ENCODE measurements at places on chromosomes 2 and 18.

DNA sequence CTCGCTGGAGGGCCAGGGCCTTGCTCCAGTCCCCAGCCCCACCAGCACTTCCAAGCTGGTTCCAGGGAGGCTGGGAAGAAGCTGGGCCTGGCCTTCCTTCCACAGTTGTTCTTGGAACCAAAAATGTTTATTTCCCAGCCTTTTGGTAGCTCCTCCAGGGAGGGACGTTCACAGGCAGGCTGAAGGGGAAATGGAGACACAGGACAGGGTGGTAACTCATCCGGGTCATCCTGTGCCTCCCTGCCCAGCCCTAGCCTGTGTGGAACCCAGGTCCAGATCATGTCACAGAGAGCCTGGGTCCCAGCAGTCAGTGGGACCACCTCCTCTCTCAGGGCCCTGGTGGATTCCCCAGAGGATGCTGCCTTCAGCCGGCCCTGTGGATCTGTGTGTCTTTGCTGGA is 12.5 kb upstream of the ARMC9 start:
- DNase-seq, result no peak

GRCh38 chr2:15116830-15117229 is 444.3 kb downstream of the NBAS start:
- DNase-seq, result no peak

- no peak for DNase-seq
Observed at GRCh38 chr2:137963535-137964065, 673 bp upstream of the HNMT start.

DNA sequence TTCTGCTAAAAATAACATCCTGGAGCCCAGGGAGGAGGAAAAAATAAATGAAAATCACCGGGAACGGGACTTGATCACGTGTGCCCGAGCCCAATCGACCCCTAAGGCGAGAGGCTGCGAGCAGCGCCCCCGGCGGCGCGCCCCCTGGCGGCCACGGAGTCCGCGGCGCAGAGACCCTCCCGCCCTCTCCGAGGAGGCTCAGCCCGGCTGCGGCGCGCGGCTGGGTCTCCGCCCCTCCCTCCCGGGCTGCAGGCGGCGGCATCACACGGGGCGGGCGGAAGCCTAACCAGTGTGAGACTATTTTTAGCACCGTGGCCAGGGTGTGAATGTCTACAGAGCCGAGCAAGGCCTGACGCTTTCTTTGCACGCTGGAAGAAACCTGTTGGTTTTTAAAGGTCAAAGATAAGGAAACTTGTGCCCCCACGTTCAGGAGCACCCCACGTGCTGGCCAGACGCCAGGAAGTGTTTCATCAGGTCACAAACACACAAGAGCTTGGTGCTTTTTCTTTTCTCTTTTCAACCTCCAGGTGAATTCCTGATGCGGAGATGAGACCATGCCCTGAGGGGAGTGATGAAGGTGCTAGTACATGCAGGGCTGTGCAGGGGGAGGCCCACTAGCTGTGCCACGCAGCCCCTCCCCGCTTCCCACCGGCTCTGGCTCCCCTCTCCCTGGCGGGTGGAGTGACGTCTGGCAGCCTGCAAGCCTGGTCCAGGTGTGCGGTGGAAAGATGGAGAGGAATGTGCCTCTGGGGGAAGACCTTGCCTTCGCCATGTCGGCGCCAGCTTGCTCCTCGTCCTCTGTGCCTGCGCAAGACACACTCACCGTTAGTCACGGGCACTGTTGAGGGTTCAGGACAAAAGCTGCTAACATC is 35.3 kb upstream of the DNMT3A start:
- peak; percentile 91 for DNase-seq

DNA sequence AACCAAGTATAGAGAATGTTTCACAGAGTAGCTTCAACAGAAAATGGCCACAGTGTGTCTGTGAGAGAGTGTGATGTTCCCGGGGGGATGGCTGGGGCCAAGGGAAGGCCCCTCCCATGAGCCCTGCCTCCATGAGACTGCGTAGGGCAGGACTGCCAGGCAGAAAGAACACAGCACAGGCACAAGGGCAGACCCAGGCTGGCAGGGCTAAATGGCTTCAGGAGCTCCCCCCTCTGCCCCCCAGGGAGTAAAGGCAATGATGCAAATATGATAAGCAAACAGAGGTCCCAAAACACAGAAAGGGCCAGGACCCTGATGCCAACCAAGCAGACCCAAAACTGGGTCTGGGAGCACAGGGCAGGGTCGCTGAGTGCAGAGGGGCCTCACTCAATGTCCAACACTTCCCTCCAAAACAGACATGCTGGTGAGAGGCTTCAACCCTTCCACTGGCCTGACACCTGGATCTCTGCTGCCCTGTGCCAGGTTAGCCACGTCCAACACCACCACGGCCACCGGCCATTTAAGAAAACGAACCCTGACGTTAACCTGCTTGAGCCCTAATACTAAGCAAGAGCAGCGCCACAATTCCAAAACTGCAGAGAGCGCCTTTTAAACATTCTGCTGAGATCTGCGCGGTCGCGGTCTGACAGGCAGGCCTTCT is 90.3 kb downstream of the HDAC4 start:
- peak; percentile 10 for DNase-seq

GRCh38 chr2:236557306-236558030 is 12.2 kb upstream of the ACKR3 start:
- no peak for DNase-seq

- no peak for DNase-seq
Observed at GRCh38 chr2:107102176-107102575, 216.2 kb upstream of the ST6GAL2 start.

GRCh38 chr18:50011813-50012435 is 183.0 kb downstream of the MYO5B start:
- DNase-seq, result no peak

DNA sequence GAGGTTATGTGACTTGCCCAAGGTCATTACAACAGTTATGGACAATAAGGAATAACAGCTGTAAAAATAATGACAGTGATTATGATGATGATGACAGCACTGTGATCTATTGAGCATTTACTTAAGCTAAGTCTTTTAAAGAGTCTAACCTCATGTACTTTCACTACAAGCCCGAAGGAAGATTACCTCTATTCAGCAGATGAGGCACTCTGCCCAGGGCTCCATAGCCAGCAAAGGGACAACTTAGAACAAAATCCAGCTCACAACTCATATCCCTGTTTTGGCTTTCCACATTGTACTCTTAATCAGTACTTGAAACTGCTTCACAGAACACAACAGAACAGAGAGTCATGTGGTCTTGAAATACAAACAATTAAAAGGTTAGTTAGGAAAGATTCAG is 290.2 kb downstream of the ZNF385B start:
- DNase-seq, result no peak

DNA sequence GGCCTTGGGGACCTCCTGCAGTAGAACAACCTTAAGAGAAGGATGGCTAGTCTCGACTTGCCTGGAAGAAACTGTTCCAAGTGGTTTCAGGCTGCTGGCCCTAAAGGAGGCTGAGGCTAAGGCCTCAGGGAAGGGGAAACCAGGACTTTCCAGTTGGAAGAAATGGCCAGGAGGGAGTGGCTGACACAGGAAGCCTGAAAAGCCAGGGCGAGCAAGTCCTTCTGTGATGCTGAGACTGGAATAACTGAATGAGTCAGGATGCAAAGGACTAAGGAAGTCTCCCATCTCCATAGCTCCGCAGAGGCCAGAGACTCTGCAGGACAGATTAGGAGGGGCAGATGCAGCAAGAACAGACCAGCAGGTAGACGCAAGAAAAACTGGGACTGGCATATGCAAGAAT is 7.4 kb downstream of the HTRA2 start:
- no peak for DNase-seq

DNA sequence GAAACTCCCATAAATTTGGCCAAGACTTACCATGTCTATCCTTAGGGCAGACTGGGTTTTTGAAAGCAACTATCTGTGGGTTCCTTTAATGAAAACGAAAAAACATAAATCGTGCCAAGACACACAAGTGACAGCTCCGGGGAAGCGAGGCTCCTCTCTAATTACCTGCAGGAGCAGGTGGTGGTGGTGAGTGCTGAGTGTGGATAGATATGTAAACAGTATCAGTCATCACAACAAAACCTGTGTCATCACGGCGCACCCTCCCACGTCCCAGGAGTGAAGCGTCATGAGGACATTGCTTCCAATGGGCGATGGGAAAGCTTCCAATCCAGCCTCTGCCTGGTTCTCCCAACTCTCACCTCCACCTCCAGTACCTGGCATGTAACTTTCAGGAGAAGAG is 31.3 kb downstream of the ACKR3 start:
- no peak for DNase-seq

- no peak for DNase-seq
Observed at GRCh38 chr2:100589527-100589926, 26.7 kb downstream of the PDCL3 start.

- DNase-seq, result no peak
Observed at GRCh38 chr18:55781481-55781957, 193.5 kb upstream of the TCF4 start.

- no peak for DNase-seq
Observed at GRCh38 chr2:126444512-126444911, 211.4 kb upstream of the GYPC start.

DNA sequence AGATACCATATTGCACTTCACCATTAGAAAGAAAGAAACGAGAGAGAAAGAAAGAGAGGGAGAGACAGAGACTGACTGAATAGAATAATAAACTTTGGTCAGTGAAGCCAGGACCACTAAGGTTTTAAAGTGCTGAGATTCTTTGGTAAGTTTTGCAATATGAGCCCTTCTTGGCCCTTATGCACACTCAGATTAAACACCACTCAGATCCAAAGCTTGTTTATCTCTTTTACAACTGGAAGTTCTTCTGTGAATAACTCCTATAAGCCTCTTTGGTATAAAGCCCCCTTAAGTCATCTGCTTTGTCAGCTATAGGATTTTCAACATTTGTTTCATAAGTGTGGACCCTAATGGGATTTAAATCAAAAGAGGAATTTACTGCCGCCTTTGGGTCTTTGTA is 40.8 kb downstream of the PID1 start:
- DNase-seq, result no peak

GRCh38 chr2:109144271-109144670 is 15.3 kb downstream of the SH3RF3 start:
- DNase-seq, result peak; percentile 51

GRCh38 chr18:12361770-12362378 is 15.2 kb downstream of the AFG3L2 start:
- DNase-seq, result no peak

DNA sequence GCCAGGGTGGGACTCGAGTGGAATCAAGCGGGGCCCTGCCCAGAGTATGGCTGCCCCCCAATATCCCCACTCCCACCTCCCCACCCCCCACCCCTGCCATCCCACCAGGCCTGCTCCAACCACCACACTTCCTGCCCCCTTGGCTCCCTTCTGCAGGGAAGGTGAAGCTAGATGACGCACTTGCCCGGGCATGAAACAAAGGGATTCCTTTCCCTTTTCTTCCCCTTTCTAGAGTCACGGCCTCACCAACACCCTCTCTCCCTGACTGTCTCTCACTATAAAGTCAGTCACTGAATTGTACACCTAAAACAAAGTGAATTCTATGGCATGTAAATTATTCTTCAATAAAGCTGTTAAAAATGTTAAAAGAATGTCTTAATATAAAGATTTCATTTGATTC is 16.0 kb downstream of the ZBTB7C start:
- no peak for DNase-seq

DNA sequence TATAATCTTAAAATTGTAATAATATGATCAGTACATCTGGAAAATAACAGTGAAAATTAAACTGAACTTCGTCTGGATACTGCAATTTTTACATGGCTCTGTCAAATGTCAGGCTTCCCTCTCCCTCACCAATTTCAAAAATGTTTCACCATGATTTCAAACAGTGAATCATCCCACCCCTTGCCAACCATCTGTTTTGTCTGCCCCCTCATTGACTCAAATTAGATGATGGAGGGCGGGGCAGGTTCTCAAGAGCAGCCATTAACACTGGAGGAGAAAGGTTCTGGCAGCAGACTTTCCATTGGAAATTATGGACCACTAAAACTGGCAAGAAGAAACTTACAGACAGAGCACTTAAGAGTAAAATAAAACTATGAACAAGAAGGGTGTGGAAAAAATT is 1195.7 kb upstream of the ZEB2 start:
- DNase-seq, result no peak

- DNase-seq, result no peak
Observed at GRCh38 chr18:3221496-3221895, 1.7 kb upstream of the MYOM1 start.

DNA sequence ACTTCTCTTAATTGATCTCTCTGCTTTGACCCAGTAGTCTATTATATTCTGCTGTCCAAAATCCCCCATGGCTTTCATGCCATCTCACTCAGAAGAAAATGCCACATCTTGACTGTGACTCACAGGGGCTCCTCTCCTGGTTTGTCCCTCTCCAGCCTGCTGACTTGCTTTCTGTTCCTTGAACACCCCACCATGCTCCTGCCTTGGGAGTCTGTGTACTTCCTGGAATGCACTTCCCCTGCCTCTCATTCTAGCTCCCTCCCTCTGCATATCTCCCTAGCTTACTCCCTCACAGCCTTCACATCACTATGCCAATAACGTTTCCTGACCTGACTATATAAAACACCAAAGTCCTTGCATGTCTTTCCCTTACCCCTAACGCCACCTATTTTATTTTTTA is 167.2 kb downstream of the TRIB2 start:
- DNase-seq, result no peak

DNA sequence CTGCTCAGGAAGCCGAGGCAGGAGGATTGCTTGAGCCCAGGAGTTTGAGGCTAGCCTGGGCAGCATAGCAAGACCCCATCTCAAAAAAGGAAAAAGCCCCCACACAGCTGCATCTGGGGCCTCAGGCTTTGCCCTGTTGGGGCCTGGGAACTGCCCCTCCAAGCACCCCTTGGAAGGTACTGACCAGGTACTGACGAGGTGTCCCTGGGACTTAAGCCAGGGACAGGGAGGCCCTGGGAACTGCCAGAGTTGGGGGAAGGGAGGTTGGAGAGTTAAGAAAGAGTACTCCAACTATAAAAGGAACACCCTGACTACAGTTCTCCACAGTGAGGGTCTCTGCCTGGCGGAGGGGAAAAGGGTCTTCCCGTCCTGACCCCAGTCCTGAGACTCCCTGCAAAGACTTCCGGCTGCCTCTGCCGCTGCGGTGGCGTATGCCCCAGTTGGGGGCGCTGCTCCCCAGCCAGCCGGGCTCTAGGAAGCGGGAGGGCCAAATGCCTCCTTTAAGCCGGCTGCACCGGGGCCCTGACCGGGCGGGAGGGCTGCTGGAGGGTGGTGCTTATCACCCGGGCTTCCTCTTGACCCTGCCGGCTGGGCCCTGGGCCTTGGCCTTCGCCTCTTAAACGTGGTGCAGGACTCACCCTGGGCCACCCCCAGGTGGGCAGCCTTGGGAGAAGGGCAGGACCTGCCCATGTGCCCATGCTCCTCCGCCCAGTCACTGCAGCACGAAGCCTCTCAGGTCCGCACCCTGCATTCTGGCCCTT is 12.8 kb downstream of the SLC30A3 start:
- DNase-seq, result peak; percentile 60
